ENCODE measurements at places on chromosomes 1 and 21.
A peak's percentile ranks its signal among the peaks of the same experiment; 100 is the strongest.

- no peak for DNase-seq
Observed at GRCh38 chr1:63428815-63429214, 61.4 kb downstream of the ALG6 start.

- peak; percentile 41 for DNase-seq
Observed at GRCh38 chr1:154925335-154926170, 11.0 kb downstream of the PMVK start.

- DNase-seq = peak; percentile 72
Observed at GRCh38 chr1:16727190-16728111, 12.9 kb upstream of the RNU1-4 start.

DNA sequence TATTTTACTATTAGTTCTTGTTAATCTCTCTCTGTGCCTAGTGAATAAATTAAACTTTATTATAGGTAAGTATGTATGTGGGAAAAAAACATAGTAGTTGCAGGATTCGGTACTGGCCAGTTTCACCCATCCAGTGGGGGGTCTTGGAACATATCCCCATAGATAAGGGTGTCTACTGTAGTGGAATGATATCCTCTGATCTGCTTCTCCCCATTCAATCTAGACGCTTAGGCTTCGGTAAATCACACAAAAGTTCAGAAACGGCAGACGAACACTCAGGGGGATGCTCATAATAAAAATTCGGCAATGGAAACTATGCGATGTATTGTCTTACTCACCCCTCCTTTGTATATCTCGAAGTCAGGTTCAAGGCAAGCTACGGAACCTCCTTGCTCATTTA lies 232.9 kb upstream of the COA6 start:
- DNase-seq = no peak

DNA sequence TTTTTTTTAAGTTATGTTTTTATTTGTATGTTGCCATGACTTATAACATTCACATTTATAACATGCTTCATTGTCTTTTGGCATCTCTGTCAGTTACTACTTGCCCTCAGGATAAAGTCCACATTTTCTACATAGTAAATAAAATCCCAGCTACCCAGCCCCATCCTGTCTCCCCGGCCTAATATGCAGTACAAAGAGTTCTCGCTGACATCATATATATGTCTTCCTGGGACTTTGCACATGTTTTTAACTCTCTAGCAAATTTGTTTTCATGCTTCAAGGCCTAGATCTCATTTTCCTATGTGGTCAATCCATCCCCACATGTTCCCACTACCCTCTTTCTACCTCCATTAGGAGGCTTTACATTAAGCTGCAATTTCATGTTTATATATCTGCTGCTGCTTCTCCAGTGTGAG lies 33.0 kb upstream of the IVNS1ABP start:
- DNase-seq = no peak

- DNase-seq = peak; percentile 64
Observed at GRCh38 chr1:200971955-200972711, 51.4 kb downstream of the KIF21B start.

DNA sequence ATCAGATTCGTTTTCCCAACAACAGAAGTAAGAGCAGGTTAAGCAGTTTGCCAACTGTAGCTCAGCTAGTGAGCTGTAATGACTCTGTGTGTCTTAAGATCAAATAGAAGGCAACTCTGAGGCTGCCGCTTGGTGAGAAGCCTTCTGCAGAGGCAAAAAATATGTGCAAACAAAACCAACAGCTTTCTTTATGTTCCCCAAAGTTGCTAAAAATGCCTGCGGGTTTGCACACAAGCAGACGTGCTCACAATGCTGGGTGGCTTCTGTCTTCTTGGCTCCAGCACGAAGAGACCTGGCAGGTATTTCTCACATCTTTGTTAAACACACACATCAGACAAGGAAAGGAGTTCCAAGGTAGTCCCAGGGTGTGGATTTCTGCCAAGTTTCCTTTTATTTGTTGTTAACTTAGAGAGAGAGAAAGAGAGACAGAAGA lies 158.9 kb upstream of the JUN start:
- no peak for DNase-seq

DNA sequence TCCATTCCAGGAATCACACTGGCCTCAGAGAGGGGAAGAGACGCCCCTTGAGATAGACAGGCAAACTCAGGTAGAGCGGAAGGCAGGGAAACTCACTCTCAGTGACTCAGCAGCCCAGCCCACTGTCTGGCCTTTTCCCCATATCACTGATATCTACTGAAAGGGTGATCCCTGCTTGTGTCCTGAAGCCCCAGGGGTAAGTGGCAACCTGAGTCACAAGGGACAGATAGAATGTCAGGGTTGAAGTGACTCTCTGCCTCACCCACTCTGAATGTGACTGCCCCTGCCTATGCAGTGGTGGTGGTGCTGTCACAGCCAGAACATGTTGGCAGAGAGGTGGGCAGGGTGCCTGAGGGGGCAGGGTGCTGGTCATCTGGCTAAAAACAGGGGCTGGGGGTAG lies 157.5 kb upstream of the FGGY start:
- no peak for DNase-seq

- DNase-seq = no peak
Observed at GRCh38 chr1:25223471-25223870, 8.8 kb downstream of the SYF2 start.

DNA sequence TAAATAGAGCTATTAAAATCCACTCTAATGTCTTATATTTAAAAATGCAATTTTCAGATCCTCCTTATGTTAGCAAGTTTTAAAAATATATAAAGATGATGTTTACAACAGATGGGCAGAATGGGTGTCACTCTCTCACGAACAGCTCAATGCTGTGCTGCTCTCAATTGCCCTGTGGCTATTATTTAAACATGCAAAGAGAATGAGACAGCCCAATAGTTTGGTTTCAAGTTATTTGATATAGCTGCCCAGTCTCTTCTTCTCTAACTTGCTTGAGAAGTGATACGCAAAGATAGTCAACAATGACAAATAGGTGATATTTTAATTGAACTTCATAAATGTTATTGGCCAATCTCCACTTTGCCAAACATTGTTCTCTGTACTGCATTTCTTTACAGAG lies 199.3 kb upstream of the GREM2 start:
- DNase-seq = no peak

GRCh38 chr1:174358786-174359453 lies 88.8 kb upstream of the GPR52 start:
- peak; percentile 47 for DNase-seq

- DNase-seq = no peak
Observed at GRCh38 chr1:26915204-26915842, 1.5 kb upstream of the NR0B2 start.

GRCh38 chr1:87370544-87370943 lies 41.9 kb downstream of the LMO4 start:
- no peak for DNase-seq

- DNase-seq = no peak
Observed at GRCh38 chr21:30083225-30083945, 83.2 kb downstream of the CLDN17 start.

DNA sequence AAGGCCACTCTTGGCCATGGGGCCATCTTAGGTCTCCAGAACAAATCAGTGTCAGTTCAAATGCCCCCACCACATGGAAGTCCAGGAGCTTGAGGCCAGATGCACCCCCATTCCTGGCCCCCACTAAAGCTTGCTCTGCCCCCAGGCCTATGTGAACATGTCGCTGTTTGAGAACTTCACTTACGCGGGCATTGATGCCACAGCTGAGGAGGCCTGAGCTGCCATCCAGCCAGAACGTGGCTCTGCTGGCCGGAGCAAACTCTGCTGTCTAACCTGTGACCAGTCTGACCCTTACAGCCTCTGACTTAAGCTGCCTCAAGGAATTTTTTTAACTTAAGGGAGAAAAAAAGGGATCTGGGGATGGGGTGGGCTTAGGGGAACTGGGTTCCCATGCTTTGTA lies 15.1 kb upstream of the MPL start:
- no peak for DNase-seq

DNA sequence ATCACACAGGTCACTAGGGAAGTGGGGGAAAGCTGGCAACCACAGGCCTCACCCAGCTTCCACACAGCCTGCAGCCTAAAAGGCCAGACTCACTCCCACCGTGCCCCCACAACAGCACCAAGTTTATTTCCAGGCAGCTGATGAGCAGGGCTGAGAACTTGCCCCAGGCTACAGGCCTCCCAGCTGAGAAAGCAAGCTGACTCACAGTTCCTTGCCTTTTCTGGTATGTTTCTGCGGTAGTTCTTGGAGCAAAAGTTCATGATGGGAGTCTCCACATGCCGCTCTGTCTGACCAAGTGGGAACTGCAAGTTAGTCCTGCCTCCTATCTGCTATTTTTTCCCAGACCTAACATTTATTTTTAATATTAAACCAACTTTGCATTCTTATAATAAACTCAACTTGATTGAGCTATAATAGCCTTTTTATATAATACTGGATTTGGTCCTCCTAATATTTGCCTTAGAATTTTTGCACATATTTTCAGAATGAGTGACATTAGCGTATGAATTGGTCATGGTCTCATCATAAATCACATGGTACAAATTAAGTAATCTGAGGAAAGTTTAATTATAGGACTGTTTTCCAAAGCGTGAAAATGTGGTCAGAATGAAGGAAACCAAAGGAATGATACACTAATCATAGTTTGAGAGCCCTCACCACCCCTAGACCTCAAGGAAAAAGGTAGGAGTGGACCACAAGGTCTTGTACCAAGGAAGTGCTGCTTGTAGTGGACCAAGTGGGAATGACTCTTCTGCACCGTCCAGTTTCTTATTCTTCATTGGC lies 30.7 kb downstream of the RPAP2 start:
- DNase-seq = no peak

DNA sequence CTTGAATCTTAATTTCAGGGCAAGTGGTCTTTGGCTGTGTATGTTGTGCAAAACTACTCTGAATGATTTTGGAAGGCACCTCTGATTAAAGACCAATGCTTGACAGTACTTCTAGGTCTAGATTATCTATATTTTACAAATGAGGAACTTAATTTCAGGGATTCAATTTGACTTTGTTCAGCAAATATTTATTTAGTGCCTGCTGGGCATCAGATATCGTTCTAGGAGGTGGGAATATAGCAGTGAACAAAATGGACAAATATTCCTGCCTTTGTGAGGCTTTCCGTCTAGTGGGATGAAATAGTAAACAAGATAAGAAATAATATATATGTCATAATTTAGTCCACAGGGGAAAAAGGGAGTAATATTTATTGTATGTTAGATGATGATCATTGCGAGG lies 4.7 kb downstream of the ZNF326 start:
- DNase-seq = no peak

DNA sequence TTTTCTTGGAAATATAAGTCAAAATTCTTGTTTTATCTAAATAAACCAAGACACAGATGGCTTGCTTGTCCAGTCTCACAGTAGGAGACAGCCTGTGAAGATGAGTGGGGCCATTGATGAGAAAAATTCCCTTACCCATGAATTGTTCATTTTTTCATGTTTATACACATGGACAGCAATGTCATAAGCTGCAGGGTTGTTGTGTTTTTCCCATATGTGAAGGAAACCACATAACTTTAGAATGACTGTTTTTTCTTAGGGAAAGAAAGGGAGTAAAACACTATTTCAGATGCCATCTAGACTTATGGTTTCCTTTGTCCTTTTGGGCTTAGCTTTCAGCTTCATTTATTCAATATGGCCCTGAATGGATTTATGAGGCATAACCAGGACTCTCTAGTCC lies 622.5 kb upstream of the NR5A2 start:
- DNase-seq = no peak

DNA sequence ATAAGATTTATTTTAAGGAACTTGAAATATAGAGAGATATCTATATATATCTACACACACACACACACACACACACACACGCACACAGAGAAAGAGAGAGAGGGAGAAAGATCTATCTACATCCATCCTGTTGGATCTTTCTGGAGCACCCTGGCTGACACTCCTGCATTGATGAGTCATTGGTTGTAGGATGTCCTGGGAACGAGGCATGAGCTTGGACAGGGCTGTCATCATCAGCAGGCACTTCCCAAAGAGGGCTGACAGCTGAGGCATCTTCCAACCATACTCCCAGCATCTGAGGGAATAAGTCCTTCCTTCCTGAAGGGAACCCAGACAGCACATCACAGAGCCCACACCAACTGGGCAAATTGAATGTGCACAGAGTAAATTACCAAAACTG lies 99.1 kb upstream of the ERG start:
- DNase-seq = no peak

GRCh38 chr1:112872551-112872962 lies 83.4 kb downstream of the SLC16A1 start:
- no peak for DNase-seq

GRCh38 chr1:219179293-219179692 lies 5.6 kb downstream of the LYPLAL1 start:
- DNase-seq = no peak

GRCh38 chr1:168521401-168522000 lies 22.3 kb downstream of the XCL2 start:
- DNase-seq = peak; percentile 16

GRCh38 chr1:57089221-57089620 lies 123.4 kb upstream of the C8B start:
- DNase-seq = no peak

GRCh38 chr1:56527548-56528302 lies 51.6 kb downstream of the PLPP3 start:
- no peak for DNase-seq

- no peak for DNase-seq
Observed at GRCh38 chr1:235883261-235883927, 16.7 kb upstream of the LYST start.

GRCh38 chr1:162919034-162919433 lies 58.1 kb upstream of the CCDC190 start:
- no peak for DNase-seq

DNA sequence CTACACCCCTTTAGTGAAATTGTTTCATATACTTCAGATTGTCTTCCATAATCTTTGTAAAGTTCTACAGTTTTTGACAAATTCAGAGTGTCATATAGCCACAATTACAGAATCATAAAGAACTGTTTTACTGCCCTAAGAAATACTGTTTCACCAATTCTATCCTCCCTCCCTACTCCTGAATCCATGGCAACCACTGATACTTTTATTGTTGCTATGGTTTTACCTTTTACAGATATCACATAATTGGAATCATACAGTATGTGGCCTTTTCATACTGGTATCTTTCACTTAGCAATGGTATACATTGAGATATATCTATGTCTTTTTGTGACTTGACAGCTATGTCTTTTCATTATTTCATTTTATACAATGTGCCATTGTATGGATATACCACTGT lies 34.1 kb downstream of the RC3H1 start:
- no peak for DNase-seq

- no peak for DNase-seq
Observed at GRCh38 chr21:29053011-29053553, 20.4 kb downstream of the CCT8 start.

GRCh38 chr1:205963352-205964155 lies 20.3 kb upstream of the SLC26A9 start:
- no peak for DNase-seq

DNA sequence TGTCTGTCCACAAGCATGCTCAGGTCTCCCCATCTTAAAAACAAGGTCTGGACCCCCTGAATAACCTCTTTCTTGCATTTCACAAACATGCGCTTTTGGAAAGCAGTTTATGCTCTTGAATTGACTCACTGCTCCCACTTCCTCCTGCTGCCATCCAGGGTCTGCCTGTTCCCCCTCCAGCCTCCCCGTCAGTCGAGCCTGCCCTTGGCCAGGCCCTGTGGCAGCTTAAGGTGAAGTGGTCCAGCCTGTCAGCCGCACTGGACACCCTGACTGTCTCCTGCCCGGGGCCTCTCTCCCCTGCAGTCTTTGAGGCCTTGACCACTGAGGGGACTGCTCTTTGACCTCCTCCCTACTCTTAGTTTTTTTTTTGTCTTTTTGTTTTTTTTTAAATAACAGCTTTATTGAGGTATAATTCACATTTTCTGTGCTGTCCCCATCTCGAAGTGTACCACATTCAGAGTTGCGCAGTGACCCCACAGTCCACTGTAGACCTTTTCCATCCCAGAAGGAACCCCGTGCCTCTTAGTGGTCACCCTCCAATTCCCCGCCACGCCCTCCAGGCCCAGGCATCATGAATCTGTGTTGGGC lies 18.3 kb downstream of the GPR137B start:
- DNase-seq = no peak
